ENCODE measurements at places on chromosomes 16 and 17.

GRCh38 chr16:67490335-67491096, 7.2 kb upstream of the AGRP start:
- no peak for ATAC-seq

- no peak for ATAC-seq
Observed at GRCh38 chr17:83035722-83036121, 43.7 kb upstream of the METRNL start.

GRCh38 chr16:90031186-90031930, 12.1 kb upstream of the DBNDD1 start:
- peak; percentile 34 for ATAC-seq

DNA sequence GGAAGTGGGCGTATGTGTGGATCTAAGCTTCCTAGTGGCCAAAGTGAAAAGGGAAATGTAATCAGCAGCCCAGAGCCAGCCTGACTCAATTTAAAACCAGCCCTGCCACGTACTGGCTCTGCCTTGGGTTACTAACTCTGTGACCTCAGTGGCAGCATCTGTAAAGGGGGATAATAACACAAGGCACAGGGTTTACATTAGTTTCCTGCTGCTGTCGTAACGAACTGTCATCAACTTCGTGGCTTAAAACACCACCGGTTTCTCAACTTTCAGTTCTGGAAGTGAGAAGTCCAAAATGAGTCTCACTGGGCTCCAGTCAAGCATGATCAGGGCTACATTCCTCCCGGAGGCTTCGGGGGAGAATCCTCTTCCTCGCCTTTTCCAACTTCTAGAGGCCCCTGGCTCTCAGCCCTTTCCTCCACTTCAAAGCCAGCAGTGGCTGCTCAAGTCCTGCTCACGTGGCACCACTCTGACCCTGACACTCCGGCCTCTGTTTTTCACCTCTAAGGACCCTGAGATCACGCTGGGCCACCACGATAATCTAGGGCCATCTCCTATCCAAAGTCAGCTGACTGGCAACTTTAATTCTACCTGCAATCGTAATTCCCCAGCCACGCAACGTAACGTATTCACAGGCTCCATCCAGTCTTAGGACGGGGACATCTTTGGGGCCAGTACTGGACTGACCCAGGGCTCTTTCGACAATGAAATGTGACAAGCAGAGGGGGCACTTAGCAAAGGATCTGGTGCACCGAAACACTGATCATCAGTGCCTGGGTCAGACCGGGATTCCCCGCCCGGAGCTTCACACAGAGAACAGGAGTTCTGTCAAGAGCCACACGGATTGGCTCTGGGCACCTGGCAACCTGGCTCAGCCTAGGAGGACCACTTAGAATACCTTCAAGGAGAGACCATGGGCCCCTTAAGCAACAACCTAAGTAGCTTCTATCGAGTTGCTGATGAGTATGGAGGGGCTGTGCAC, 14.5 kb downstream of the TMC6 start:
- no peak for ATAC-seq

DNA sequence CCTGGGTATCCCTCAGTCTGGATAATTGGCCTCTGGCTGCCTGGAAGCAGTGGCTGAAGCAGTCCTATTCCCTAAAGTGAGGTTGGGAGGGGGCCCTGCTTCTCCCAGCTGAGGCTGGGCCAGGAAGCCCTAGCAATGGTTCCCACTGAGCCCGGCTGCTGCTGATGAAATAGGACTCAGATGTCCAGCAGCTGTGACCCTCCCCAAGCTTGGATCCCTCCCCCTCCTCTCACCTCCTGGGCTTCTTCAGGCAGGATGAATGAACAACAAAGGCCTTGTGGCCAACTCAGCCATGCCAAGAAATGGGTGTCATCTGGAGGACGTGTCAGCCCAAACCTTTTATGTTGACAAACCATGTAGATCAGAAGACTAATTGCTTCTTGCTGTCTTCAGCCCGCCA, 42.0 kb downstream of the AXIN2 start:
- ATAC-seq: no peak

DNA sequence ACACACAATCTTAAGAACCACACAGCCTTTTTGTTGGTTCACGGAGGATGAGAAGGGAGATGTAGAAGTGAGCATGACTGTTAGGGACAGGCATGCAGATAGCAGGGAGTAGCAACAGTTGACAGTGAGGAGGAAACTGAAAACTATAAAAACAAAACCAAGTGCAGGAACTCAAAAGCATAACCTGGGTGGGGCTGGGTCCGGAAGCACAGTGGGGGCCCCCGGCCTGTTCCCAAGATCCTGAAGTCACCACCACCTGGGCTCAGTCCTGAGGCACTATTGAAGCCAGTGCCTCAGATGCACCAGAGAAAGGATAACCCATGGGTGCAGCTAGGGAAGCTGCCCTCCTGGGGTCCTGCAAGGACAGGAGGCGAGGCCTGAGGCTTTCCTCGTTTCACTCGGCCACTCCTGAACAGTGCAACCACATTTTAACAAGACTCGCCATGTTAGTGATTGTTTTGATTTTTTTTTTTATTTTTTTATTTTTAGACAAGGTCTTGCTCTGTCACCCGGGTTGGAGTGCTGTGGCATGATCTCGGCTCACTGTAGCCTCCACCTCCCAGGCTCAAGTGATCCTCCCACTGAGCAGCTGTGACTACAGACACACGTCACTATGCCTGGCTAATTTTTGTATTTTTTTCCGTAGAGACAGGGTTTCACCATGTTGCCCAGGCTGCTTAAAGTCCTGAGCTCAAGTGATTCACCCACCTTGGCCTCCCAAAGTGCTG, 27.7 kb upstream of the CBX4 start:
- ATAC-seq: no peak

DNA sequence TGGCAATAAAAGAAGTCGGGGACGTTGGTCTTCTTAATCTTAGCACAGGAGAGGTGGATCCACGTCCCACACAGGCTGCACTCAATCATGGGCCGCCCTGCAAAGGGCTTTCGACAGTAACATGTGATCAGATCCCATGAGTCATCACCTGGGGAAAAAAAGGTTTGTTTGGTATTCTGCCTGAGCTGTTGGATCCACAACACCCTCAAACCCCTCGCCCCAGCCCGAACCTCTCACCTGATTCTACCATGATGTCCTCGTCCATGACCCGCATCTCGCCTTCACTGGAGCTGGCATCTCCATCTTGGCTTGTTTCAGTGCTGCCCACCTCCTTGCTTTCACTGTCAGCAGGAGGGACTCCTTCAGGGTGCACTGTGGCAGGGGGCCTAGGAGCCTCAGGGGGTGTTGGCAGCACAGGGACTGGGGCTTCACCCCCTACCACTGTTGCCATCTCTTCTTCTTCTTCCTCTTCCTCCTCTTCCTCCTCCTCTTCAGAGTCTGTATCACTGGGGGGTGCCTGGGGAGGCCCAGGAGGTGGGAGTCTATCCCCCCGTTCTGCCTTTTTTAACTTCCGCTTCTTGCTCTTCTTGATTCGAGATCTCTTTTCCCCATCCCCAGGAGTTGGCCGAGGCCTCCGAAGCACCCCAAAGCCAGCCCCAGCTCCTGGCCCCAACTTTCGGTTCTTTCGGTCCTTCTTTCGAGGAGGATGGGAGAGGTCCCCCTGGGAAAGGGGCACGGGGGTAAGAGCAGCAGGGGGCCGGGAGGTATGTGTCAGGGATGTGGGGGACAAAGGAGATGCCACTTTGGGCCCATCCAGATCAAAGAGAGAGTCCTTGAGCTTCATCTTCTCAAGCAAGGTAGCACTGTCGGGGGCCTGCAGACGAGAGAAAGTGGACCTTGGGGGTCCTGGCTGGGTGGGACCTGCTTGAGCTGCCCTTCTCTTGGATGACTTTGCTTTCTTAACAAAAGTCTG, 1.7 kb upstream of the DVL2 start:
- ATAC-seq: no peak

DNA sequence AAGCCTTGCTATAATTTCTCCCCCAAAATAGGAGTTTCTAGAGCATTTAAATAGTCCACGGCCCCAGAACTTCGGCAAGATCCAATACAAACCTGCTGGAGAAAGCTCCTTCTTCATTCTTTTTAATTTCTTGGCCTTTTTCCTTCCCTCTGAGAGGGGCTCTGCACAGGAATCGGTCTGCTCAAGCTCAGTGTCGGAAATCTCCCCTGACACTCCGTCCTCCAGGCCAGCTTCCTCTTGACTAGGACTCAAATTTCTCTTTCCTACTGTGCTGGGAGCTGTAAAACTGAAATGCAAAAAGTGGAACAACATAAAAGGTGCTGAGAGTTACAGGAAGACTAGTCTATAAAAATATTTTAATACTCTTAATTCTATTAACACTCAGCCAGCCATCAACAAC, 183.3 kb downstream of the PARN start:
- ATAC-seq: no peak
